ENCODE measurements at places on chromosomes 7 and 10.

- no peak for DNase-seq
Measured at GRCh38 chr10:102511583-102512274, 8.0 kb downstream of the SUFU start.

DNA sequence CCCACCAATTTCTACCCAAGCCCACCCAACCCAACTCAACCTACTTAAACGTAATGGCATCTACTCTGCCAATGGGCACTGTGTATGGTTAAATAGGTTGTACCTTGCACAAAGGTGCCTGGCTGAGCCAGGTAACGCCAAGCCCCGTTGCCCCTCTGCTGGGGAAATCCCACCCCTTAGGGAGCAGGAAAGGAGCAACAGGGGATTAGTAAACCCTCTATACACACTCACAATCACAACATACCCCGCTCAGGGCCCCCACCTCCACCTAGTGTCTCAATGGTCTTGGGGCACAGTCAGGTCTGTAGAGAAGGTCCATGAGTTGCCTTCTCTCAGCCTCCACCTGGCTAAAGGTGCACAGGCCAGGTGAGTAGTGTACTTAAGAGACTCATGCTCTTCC is 74.3 kb upstream of the PCBD1 start:
- DNase-seq: no peak

- DNase-seq: no peak
Measured at GRCh38 chr7:71482284-71482683, 350.3 kb downstream of the GALNT17 start.

DNA sequence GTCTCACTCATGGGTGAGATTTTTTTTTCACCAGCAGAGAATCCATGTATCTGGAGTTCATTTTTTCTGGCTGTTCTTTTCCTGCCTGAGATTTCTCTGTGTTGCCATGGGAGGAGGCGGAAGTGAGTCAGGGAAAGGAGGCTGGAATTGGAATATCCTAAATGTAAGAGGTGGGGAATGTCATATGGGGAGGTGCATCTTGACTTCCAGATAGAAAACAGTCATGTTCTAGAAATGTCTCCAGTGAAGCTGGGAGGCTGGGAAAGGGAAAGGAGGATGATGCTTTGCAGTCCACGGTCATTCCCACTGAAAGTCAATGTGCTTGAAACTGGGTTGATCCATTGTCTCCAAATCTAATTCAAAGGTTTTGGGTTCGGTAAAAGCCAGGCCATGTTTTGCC is 39.7 kb upstream of the HPS1 start:
- no peak for DNase-seq

DNA sequence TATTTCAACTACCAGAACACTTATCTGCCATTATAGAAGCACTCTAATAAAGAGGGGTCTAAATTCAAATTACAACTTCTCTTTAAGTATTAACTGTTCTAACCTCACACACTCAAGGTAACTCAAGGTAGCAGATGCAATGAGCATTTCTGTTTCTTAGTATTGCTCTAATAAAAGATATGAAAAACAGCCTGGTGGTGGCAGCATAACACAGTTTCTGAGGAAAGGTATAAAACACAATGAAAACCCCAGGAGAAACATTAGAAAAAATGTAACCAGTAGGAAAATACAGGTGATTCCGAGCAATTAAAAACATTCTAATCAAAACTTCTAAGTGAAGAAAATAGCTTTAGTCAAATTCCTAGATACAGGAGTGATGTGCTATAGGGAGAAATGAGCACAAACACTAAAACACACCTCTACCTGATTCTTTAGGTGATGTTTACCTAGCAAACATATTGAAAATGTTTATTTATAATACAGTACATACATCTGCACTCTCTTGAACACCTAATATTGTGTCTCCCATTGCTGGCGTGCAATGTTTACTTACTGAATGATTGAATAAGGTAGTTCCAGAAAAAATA is 3.5 kb downstream of the MKRN1 start:
- DNase-seq: peak; percentile 38

- DNase-seq: no peak
Measured at GRCh38 chr10:66604195-66604594, 321.6 kb upstream of the LRRTM3 start.
